Kidney (tissue), 22 donors: ENCODE measurements at places on chromosomes 6 and 20. TPM values are rescaled to one million over a fixed set of nuclear protein-coding genes. Genes with fewer than 3 reads are reported as not detected.

The VNN1 gene
- polyA plus RNA-seq = 13.8 TPM

The MUCL3 gene
- not detected for polyA plus RNA-seq

The SLC17A1 gene
- polyA plus RNA-seq = 109 TPM

The MKKS gene
- 49.2 TPM for polyA plus RNA-seq

The C6orf52 gene
- 3.8 TPM for polyA plus RNA-seq

The LY6G6C gene
- polyA plus RNA-seq = not detected

The SOX18 gene
- 36.5 TPM for polyA plus RNA-seq

The MYCT1 gene
- polyA plus RNA-seq = 6.4 TPM

The ZNF311 gene
- 0.77 TPM for polyA plus RNA-seq

The SIGLEC1 gene
- 2.4 TPM for polyA plus RNA-seq

The NFKBIE gene
- polyA plus RNA-seq = 12.6 TPM

The SNX9 gene
- polyA plus RNA-seq = 25.2 TPM

The C6orf163 gene
- 1.3 TPM for polyA plus RNA-seq

The CYP39A1 gene
- polyA plus RNA-seq = 8.7 TPM

The PRKN gene
- 8.6 TPM for polyA plus RNA-seq

The EDN1 gene
- polyA plus RNA-seq = 3.4 TPM

The PLCB4 gene
- 2.8 TPM for polyA plus RNA-seq

The KHDRBS2 gene
- polyA plus RNA-seq = not detected

The OPRM1 gene
- not detected for polyA plus RNA-seq

The LBP gene
- polyA plus RNA-seq = 1.2 TPM

The PCSK2 gene
- polyA plus RNA-seq = 0.54 TPM

The ACOT13 gene
- polyA plus RNA-seq = 109 TPM

The OGFRL1 gene
- polyA plus RNA-seq = 3.6 TPM

The VGLL2 gene
- not detected for polyA plus RNA-seq

The WFDC8 gene
- not detected for polyA plus RNA-seq

The WFDC5 gene
- not detected for polyA plus RNA-seq

The GGTLC1 gene
- not detected for polyA plus RNA-seq

The NOL7 gene
- 71.5 TPM for polyA plus RNA-seq
